ENCODE measurements at places on chromosomes 5 and 9. TPM values are rescaled to one million over a fixed set of nuclear protein-coding genes. Genes with fewer than 3 reads are reported as not detected.

DNA sequence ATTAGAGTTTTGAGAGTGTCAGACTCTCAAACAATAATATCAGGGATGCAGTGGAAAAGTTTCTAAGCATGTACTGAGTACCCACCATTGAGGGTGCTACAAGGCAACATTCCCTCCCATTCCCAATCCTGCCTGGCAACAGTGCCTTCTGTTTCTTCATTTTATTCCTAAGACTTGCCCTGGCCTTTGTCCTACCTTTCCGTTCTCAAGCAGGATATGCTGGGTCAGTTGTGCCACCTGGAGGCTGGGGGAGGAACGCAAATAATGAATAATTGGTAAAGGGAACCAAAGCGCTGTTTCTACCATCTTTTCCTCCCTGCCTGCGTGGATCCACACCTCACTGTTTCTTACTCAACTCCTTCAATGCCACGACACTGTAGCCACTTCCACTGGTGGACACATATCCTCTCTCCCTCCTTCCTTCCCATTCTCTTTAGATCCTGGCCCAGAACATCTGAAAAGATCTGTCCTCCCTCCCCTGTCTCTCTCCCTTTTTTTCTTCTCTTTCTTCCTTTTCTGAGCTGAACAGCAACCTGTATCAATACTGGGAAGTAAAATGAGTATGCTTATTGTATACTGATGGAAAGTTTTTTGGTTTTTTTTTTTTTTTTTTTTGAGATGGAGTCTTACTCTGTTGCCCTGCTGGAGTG lies 149.5 kb downstream of the C9orf152 start:
- DNase-seq: peak; percentile 68

GRCh38 chr9:92722386-92723298 lies 42.0 kb downstream of the BICD2 start:
- no peak for DNase-seq

GRCh38 chr9:93830606-93831005 lies 124.5 kb downstream of the BARX1 start:
- no peak for DNase-seq

- DNase-seq: no peak
Observed at GRCh38 chr9:127858041-127858512, 3.6 kb upstream of the ENG start.

Gene LHFPL2
- total RNA-seq: 22.2 TPM

- DNase-seq: no peak
Observed at GRCh38 chr9:136090768-136091581, 4.1 kb downstream of the NACC2 start.
